ENCODE measurements at places on chromosomes 3 and 15.

GRCh38 chr15:23912191-23912590, 225.1 kb upstream of the NDN start:
- no peak for DNase-seq

DNA sequence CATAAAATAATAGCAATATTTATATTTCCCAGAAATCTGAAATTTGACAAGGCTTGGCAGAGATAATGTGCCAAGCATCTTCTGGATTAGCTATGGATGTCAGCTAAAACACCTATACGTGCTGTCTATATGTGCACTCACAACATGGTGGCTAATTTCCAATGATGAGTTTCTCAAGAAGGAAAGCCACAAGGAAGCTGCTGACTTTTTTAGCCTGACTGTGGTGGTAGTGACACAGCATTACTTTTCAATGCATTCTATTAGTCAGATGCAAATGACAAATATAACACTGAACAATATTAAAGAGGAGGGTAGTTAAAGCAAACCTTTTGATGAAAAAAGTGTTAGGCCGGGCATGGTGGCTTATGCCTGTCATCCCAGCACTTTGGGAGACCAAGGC, 101.7 kb upstream of the CCDC54 start:
- no peak for DNase-seq

- peak; percentile 30 for DNase-seq
These were observed 25.0 kb downstream of the LSM3 start for GRCh38 chr3:14203521-14204079.

DNA sequence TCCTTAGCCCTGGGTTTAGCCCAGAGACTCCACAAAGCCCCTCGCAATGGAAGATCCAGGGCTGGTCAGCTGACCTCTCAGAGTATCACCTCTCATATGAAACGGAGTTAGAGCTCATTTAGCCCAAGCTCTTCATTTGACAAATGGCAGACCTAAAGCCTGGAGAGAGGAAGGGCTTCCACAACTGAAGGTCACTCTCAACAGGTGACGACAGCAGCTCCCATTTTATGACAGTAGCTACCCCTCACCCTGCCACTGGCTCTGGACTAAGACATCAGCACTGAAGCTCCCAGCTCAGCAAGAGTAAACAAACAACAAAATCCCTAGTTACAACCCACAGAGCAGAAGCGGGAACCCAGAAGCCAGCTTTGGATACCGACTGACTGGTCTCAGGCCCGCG, 33.7 kb downstream of the TLE3 start:
- no peak for DNase-seq

GRCh38 chr15:36964626-36965025, 135.7 kb downstream of the MEIS2 start:
- DNase-seq, result no peak

DNA sequence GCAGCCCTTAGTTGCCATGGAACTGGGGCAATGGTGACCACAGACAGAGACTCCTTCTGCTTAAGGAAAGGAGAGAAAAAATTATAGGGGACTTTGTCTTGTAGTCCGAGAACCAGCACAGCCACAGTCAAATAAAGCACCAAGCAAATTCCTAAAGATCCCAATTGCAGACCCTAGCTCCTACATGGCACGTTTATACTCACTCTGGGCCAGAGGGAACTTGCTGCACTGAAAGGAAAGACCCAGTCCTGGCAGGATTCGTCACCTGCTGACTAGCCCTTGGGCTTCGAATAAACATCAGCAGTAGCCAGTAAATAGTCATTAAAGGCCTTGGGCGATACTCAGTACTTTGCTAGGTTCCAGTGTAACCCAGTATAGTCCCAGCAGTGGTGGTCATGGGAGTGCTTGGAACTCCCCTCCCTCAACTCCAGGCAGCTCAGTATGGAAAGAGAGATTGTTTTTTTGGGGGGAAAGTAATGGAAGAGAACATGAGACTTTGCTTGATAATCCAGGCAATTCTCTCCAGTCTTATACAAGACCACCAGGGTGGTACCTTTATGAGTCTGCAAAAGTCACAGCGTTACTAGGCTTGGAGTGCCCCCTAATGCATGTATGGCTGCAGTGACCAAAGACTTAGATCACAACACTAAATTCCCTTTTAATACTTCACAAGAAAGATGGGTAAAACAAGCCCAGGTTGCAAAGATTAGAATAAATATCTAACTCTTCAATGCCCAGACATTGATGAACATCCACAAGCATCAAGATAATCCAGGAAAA, 66.4 kb upstream of the AGTR1 start:
- DNase-seq, result no peak

GRCh38 chr3:52998771-52999513, 46.9 kb downstream of the SFMBT1 start:
- DNase-seq, result no peak

Measured in activated CD4-positive, alpha-beta T cell treated with anti-CD3 and anti-CD28 coated beads, Interleukin-2, amount 50 U/mL, for 4 hours (primary cell).